ENCODE measurements at places on chromosomes 2 and 18. TPM values are rescaled to one million over a fixed set of nuclear protein-coding genes. Genes with fewer than 3 reads are reported as not detected.

HOXD8 gene
- 4.4 TPM for total RNA-seq

DGKD gene
- total RNA-seq: 10.7 TPM

SIX2 gene
- total RNA-seq: 1.1 TPM

TMEM131 gene
- 42.0 TPM for total RNA-seq

ACMSD gene
- not detected for total RNA-seq

REG1A gene
- not detected for total RNA-seq

GPR45 gene
- total RNA-seq: not detected

BOLA3 gene
- 50.0 TPM for total RNA-seq

FAP gene
- 269 TPM for total RNA-seq

CREG2 gene
- 5.2 TPM for total RNA-seq

NTSR2 gene
- not detected for total RNA-seq

MOGAT1 gene
- not detected for total RNA-seq

STARD6 gene
- total RNA-seq: not detected

PLGLB2 gene
- 2.1 TPM for total RNA-seq

EML6 gene
- 1.1 TPM for total RNA-seq

KIF1A gene
- not detected for total RNA-seq

ALLC gene
- total RNA-seq: not detected

ARHGAP25 gene
- total RNA-seq: 1.1 TPM

SERPINB10 gene
- 1.00 TPM for total RNA-seq

UGT1A1 gene
- not detected for total RNA-seq

NYAP2 gene
- total RNA-seq: not detected

RAD51AP2 gene
- not detected for total RNA-seq

ZSWIM2 gene
- 0.62 TPM for total RNA-seq

SAP130 gene
- 3.2 TPM for total RNA-seq

RNF125 gene
- 0.50 TPM for total RNA-seq

C2orf78 gene
- total RNA-seq: not detected

AGXT gene
- total RNA-seq: under 0.01 TPM

DLX1 gene
- not detected for total RNA-seq

LOXL3 gene
- total RNA-seq: 28.0 TPM

UGP2 gene
- total RNA-seq: 127 TPM

OTOF gene
- total RNA-seq: 0.66 TPM

BUB1 gene
- total RNA-seq: 20.4 TPM

SLC11A1 gene
- total RNA-seq: 0.25 TPM

SCN2A gene
- 4.1 TPM for total RNA-seq

LRP2 gene
- not detected for total RNA-seq

COL4A4 gene
- total RNA-seq: 2.7 TPM

FAM161A gene
- 3.9 TPM for total RNA-seq

GREB1 gene
- 3.0 TPM for total RNA-seq

MROH2A gene
- not detected for total RNA-seq

CD8B gene
- not detected for total RNA-seq

EIF4E2 gene
- total RNA-seq: 96.3 TPM

EMILIN1 gene
- total RNA-seq: 328 TPM

RAX gene
- total RNA-seq: not detected

C2orf74 gene
- 14.1 TPM for total RNA-seq

SLC38A11 gene
- 1.5 TPM for total RNA-seq

PROM2 gene
- 0.25 TPM for total RNA-seq

AQP12A gene
- total RNA-seq: not detected
